ENCODE measurements at places on chromosomes 6 and 20.

- DNase-seq = no peak
Measured at GRCh38 chr6:31465718-31466117, 32.2 kb upstream of the MICB start.

GRCh38 chr6:148401571-148401970 lies 58.9 kb downstream of the SASH1 start:
- DNase-seq = no peak

DNA sequence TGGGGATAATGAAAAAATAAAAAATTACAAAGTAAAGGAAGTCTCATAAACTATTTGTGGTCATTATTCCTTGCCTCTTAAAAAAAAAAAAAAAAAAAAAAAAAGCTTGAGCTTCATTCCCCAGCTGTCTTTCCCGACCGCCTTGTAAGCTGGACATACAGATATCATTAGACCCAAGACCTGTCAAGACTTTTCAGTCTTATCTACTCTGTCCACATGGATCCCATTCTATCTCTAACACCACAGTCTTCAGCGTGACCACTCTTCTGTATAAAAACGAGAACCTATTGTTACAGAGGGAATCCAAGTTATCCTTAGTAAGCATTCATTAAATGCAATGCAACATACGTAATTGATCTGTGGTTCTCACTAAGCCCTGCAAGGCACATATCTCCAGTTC lies 423.5 kb downstream of the MEI4 start:
- no peak for DNase-seq

DNA sequence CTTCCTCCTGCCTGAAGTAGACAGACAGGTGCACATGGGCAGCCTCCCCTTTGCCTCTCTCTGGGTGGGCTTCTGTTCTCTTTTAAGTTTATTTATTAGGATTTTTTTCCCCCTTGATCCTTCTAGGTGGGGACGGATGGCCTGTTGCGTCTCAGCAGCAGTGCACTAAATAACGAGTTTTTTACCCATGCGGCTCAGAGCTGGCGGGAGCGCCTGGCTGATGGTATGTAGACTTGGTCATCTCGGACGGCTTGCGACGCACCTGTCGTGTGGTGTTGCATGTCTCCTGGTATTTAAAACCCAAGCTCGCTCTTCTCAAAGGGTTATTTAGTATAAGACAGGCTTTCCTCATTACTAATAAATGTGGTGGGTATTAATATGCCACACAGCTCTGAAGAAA lies 73.3 kb downstream of the ASXL1 start:
- DNase-seq = no peak

GRCh38 chr6:37258405-37259105 lies 611 bp upstream of the TMEM217 start:
- no peak for DNase-seq

DNA sequence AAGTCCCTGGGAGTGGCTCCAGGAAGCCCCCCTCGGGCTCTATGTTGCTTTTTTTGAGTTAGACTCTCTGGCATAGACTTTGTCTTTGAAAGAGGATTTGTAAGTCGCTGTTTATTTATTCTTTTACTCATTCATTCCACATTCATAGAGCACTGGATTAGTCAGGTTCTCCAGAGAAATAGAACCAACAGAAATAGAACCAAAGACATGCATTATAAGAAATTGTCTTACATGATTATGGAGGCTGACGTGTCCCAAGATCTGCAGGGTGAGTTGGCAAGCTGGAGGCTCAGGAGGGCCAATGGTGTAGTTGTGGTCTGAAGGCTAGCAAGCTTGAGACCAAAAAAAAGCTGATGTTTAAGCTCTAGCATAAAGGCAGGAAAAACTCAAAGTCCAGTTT lies 98.3 kb upstream of the CHD6 start:
- DNase-seq = no peak

DNA sequence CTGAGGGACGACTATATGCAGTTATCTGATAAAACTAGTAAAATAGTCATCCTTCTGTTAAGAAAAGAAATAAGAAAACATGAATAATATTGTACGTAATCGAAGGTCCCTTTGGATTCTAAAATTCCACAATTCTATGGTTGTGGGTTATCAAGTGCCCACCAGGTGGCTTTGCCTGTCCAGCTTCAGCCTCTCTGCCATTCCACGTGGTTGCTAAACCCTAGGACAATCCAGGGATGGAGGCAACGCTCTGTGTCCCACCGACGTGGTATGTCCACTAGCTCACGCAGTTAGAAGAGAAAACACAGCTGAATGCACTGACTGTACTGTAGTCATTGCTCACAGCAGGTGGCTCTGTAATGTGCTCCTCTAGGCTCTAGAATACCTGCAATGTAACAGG lies 349.3 kb downstream of the FARS2 start:
- no peak for DNase-seq

DNA sequence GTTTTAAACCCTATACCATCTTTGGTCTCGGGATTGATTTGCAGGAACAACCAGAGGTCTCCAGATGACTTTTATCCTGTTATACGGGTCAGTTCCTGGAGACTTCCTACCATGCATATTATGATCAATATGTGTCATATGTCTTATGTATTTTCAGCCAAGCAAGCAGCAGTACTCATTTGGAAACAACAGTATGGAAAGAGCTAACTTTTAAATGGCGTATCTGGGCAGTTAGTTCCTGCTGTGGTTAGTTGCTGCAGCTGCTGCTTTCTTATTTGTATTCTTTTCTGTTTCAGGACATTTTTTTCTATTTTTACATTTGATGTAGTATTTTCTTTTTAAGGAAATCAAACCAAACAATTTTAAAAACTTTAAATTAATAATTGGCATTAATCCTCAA lies 207.5 kb downstream of the MANEA start:
- no peak for DNase-seq

- DNase-seq = no peak
Measured at GRCh38 chr6:39050453-39051112, 2.0 kb downstream of the GLP1R start.

DNA sequence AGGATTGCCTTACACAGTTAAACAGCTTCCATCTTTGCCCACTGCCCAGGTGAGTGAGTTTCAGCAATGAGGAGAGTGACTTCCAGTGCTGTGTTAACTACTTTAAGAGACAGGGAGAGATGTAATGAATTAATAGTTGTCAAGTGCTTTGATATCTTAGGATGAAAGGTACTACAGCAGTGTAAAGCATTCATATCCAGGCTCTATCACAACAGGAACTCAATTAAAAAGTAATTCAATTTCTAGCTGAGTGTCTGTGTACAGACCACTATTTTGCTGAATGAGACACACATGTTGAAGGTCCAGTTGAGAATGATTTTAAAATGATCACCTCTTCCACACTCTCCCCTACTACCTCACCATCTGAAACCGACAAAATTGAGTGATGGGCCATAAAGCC lies 70.7 kb upstream of the BEND3 start:
- DNase-seq = no peak

DNA sequence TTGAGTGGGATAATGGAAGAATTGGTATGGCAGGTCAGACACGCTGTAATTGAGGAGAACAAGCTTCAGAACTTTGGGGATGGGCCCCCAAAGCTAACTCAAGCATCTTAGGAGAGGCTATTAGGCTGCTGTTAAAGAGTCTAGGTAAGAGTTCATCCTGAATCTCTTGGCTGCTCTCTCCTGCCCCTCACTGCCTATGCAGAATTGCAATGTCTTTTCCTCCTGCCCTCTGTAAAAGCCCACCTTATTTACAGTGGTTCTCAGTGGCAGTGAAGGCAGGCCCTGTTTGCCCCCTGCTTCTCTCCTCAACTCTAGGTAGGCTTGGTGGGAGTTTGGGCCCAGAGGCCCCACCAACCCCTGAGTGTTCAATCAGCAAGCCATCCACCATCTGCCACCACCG lies 55.0 kb downstream of the LYRM2 start:
- DNase-seq = no peak

GRCh38 chr20:1628621-1629020 lies 8.8 kb upstream of the SIRPB1 start:
- DNase-seq = no peak

GRCh38 chr20:18545566-18545965 lies 21.7 kb upstream of the SMIM26 start:
- DNase-seq = no peak

DNA sequence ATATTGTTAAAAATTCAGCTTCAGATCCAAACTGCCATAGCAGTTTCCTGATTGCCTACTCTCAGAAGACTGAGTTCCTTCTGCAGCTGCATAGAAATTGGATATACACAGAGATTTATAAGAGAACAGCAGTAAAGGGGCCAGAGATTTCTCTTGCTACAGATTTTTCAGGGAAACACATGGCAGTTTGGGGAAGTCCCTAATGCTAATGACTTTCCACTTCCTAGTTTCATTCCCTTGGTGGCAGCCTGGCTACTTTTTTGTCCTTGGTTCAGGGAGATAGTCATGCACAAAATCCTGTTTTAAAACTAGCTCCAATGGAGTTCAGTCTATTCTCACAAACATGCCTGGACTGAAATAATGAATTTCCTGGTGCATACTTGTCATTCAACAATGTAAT lies 125.3 kb upstream of the PLCB4 start:
- no peak for DNase-seq

DNA sequence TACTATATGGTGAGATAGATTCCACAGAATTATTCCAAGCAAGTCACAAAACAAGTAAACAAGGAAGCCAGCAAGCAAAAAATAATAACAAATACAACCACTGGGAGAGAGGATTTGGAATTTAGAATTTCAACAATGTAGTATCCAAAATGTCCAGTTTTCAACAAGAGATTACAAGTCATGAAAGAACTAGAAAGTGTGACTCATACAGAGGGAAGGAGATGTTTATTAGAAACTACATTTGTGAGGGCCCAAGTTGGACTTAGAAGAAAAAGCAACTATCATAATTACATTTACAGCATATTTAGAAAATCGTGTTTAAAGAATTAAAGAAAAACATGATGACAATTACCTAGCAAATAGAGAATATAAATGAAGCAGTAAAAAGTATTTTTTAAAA lies 494.6 kb upstream of the ID4 start:
- no peak for DNase-seq

DNA sequence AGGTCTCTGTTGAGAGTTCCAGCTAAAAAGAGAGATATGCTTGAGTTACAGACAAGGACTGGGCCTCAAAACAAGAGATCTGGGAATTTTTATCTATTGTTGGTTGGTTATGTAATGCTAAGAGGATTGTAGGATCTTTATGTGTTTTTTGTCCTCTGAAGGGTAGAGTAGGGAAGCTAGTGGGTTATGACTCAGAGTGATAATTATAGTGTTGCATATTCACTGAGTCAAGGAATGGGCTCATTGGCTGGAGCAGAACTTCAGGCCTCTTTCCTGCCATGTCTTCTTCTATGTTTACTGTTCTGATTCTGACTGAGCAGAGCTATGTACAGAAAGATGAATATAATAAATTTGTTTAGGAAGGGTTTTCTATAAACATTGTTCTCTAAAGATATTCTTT lies 66.1 kb upstream of the NOX3 start:
- no peak for DNase-seq

DNA sequence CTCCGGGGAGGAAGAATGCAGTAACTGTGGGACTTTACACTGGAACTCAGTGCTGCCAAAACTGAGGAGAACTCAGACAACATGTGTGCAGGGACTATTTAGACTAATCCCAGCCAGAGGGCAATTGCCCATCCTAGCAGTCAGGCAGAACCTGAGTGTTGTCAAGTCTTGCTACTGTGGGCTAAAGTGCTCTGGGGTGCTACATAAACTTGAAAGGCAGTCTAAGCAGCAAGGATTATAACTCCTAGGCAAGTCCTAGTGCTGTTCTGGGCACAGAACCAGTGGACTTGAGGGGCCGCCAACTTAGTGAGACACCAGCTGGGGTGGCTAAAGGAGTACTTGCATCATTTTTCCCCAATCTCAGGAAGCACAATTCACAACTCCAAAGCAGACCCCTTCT lies 363.8 kb upstream of the PTCHD4 start:
- no peak for DNase-seq

GRCh38 chr20:52422574-52423336 lies 231.2 kb upstream of the ZFP64 start:
- no peak for DNase-seq

GRCh38 chr6:31614684-31615578 lies at the start of gene AIF1:
Gene AIF1, plus strand, starts transcription at chr6:31615234. Its CDS starts 96 bp downstream, at chr6:31615330.
- no peak for DNase-seq

DNA sequence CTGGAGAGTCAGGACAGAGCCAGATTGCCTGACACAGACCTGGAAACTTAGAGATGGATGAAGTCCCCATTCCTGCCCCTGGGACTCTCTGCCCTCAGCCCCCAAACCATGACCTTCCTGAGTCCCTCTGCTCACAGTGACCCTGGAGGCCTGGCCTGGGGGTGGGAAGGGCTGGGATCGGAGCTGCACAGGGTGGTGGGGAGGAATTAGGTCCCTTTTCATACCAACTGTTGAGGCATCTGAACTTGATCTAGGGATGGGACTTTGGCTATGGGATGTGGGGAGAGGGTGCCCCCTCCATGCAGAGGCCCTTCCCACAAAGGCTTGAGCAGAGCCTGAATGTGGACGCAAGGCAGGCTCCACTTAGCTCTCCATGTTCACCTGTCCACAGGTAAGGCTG lies 144.1 kb downstream of the MRPL14 start:
- DNase-seq = no peak

DNA sequence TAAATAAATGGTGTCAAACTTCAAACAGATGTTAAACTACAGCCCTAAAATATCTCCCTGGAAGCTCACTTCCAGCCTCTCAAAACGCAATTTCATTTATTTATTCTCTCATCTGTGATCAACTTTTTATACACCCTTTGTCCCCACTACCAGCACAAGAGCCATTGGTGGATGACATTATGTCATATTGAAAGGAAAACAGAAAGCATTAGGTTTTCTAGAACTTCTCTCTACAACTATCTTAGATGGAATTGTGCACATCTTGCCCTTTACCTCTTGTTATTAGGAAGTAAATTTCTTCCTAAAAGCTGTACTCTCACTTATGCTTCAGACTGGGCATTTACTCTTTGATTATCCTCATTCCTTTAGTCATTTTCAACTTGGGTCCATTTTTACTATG lies 771.2 kb upstream of the GJE1 start:
- no peak for DNase-seq

GRCh38 chr20:41068806-41069205 lies 40.2 kb downstream of the TOP1 start:
- DNase-seq = no peak

DNA sequence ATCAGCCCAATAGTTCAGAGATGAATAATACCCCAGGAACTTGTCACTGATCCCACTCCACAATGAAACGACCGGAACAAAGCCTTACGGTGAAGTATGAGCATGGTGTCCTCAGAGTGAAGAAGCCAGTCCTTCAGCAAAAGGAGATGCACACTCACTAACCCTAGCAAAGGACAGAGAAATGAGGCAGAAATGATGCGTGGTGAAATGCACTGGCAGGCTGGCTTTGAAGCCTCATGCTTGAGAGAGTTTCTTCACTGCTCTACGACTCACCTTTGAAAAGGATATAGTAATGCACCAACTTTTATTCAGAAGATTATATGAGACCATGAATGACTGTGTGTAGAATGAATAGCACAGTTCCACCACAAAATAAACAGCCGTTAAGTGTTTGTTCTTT lies 74.8 kb downstream of the PHACTR1 start:
- no peak for DNase-seq

- no peak for DNase-seq
Measured at GRCh38 chr6:107653183-107653580, 163.3 kb downstream of the SOBP start.

GRCh38 chr20:33604991-33605370 lies 57.1 kb upstream of the C20orf144 start:
- DNase-seq = no peak

GRCh38 chr6:11039040-11039439 lies 5.1 kb downstream of the ELOVL2 start:
- no peak for DNase-seq
